ENCODE measurements at places on chromosomes 5 and 9.

DNA sequence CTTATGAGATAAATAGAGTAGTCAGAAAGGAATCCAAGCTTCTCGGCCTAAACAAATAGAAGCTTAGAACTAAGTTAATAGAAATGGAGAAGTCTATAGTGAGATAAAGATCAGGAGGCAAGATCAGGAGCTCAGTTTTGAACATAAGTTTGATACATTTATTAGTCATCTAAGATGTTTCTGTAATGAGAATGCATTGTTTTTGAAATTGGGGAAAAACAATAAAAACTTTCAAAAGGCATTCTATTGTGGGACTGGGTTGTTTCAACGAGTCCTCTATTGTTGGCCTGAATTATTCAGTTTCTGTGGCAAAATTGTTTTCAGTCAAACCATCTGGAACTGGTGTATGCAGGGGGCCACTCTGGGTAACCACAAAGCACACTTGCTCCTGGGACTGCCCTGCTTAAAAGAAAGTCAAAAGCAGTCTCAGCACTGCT is 181.0 kb upstream of the CLINT1 start:
- DNase-seq, result no peak

GRCh38 chr5:169809281-169809680 is 171.0 kb downstream of the INSYN2B start:
- no peak for DNase-seq

- no peak for DNase-seq
Observed at GRCh38 chr9:91491624-91492023, 68.0 kb upstream of the NFIL3 start.

GRCh38 chr9:134381671-134382516 is 55.6 kb downstream of the RXRA start:
- DNase-seq, result peak; percentile 52

DNA sequence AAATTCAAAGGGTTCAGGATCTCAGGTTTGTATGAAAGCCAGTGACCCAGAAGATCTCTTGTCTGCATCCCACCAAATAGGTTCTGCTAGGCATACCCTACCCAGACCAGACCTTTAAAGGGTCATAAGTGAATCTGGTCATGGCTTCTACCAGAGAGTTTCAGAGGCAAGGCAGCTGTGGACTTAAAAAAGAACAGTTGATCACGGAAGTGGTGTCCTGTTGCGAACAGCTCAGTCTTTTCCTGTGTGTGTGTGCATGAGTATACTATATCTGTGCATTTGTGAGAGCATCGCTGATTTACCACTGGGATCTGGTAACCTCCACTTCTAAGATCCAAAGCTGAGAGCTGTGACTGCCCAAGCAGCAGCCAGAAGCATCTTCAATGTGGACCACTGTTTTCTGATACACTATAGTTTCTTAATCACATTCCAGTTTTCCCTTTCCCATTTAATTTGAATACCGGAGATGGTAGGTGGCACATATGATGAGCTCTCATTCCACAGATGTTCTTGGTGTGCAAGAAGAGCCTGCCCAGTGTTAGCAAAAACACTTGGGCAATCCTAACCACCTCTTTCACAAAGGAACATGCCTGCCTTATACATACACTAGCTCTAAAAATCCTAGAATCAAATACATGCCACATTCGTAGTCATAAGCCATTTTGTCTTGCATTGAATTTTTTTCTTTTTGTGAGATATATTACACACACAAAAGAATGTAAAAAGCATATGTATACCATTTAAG is 36.2 kb upstream of the OR2S2 start:
- DNase-seq, result no peak

- peak; percentile 87 for DNase-seq
Observed at GRCh38 chr5:10441083-10441991, at the start of gene ROPN1L. ROPN1L (plus strand) TSS chr5:10441879; CDS start chr5:10442168, 289 bp downstream.

- DNase-seq, result no peak
Observed at GRCh38 chr5:3222924-3223323, 372.7 kb upstream of the IRX1 start.

DNA sequence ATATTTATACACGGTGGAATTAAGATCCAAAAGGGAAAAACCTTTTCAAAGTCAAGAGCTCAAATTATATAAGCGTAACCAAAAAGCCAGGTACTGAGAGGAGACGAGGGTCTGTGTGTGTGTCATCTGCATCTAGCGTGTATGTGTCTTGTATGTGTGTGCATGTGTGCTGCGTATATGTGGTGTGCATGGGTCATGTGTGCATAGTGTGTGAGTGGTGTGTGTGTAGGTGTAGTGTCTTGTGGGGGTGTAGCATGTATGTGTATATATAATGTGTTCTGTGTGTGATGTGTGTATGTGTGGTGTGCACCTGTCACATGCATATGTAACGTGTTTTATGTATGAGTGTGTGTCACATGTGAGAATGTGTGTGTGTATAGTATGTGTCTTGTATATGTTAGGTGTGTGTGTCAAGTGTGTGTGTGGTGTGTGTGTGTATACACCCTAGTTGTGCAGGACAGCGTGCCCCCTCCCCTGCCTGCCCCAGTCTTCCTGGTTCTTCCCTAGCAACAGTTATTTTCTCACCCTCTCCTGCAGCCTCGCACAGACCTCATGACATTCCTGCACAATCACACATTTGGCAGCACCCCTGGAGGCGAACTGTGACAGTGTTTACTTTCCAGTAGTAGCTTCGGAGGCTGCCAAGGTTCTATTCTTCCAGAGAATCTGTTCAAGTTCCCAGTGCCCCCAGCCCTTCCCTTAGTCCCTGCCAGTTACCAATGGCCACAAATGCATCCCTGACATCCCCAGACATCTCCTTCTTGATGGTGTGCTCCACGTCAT is 27.1 kb upstream of the TNIP1 start:
- no peak for DNase-seq

DNA sequence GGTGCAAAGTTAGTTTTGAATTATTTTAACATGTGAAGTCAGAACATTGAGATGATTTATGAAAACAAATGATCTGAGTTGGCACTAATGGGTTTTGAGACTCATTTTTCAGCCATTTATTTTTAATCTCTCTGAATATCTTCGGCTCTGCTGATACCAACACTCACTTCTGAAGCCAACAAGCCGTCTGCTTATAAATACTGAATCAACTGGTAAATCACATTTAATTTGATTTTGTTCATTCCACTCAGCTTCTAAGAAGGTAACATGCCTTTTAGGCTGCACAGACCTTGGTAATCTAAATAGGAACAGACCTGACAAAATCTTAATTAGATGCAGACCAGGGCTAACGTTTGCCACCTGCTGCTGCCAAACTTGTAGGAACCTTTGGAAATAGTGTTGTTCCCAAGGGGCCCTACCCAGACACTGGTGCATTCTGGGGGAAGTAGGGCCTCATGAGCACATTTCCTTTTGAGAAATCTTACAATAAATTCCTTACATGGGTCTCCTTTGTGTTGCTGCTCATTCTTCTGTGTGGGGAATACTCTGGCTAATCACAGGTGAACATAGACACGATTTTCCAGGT is 182.2 kb downstream of the KCTD16 start:
- no peak for DNase-seq

GRCh38 chr5:147479949-147480348 is 29.9 kb downstream of the DPYSL3 start:
- no peak for DNase-seq

GRCh38 chr9:86141843-86142242 is 42.5 kb upstream of the GOLM1 start:
- no peak for DNase-seq

- DNase-seq, result no peak
Observed at GRCh38 chr5:33401482-33402390, 39.0 kb upstream of the TARS1 start.

DNA sequence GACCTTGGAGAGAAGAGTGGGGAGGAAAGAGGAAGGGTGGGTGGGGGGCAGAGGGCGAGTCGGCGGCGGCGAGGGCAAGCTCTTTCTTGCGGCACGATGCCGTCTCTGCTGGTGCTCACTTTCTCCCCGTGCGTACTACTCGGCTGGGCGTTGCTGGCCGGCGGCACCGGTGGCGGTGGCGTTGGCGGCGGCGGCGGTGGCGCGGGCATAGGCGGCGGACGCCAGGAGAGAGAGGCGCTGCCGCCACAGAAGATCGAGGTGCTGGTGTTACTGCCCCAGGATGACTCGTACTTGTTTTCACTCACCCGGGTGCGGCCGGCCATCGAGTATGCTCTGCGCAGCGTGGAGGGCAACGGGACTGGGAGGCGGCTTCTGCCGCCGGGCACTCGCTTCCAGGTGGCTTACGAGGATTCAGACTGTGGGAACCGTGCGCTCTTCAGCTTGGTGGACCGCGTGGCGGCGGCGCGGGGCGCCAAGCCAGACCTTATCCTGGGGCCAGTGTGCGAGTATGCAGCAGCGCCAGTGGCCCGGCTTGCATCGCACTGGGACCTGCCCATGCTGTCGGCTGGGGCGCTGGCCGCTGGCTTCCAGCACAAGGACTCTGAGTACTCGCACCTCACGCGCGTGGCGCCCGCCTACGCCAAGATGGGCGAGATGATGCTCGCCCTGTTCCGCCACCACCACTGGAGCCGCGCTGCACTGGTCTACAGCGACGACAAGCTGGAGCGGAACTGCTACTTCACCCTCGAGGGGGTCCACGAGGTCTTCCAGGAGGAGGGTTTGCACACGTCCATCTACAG is 760 bp downstream of the NPR3 start:
- DNase-seq, result peak; percentile 28

- no peak for DNase-seq
Observed at GRCh38 chr5:35218981-35219380, 11.3 kb downstream of the PRLR start.

GRCh38 chr5:32387211-32387610 is 57.3 kb downstream of the ZFR start:
- no peak for DNase-seq

DNA sequence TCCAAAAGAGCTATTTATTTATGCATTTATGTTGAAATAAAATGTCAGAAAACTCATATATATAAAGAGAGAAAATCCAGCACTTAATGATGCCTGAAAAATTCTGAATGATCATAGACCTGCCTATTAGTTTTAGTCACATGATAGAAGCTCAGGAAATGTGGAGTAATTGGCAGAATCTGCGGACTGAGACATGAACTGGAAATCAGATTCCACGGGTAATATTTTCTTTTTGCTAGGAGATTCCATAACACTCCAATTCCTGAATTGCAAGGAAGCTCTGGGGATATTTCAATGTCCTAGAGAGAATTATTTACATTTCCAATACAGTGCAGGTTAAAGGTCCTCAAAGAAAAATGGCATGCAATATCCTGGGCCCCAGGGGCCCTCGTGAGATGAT is 778.8 kb downstream of the SEMA5A start:
- no peak for DNase-seq

GRCh38 chr5:72647806-72648205 is 140.6 kb upstream of the ZNF366 start:
- no peak for DNase-seq

GRCh38 chr9:2962471-2963172 is 118.7 kb upstream of the PUM3 start:
- DNase-seq, result no peak

DNA sequence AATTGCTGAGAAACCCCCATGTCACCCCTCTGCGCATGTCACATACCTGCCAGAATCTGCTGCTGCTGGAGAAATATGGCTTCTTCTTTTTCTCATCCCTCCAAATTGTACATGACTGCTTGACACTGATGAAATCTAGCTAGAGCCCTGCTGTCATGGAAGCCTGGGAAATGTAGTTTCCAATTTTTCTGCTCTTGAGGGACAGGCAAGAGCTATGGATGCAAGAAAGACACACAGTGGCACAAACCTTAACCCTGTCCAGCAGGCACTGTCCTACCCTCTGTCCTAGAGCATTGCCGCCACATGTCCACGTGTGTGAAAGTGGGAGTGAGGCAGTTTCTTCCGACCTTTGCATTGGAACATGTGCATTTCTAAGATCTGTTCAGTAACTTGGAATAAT is 255.5 kb upstream of the SEMA6A start:
- DNase-seq, result no peak

DNA sequence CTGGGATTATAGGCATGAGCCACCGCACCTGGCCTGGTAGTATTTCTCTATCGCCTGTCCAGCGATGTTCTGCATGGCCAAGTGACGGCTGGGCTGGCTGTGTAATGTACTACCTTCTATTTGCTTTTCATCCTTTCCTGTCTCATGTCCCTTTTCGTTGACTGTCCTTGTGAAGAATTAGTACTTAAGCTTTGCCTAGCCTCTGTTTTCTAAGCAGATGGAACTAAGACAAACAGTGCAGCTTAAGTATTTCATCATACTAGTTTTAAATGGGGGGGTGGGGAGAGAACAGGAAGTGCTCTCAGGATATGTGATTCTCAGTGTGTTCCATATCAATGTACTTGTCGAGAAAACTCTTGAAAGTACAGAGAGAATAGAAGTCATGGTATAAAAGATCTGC is 31.7 kb upstream of the CCL21 start:
- no peak for DNase-seq

- no peak for DNase-seq
Observed at GRCh38 chr9:108108852-108109448, 619.4 kb upstream of the KLF4 start.

DNA sequence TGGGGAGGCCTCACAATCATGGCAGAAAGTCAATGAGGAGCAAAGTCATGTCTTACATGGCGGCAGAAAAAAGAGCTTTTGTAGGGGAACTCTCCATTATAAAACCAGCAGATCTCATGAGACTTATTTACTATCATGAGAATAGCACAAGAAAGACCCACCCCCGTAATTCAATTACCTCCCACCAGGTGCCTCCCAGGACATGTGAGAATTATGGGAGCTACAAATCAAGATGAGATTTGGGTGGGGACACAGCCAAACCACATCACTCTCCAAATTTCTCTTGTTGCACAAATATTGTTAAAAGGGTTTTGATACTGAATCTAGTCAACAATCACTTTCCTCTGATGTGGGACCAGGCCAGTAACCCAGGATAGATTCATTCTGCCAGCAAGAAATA is 1176.1 kb downstream of the CDH9 start:
- no peak for DNase-seq

GRCh38 chr5:65108786-65109743 is 340.3 kb downstream of the CWC27 start:
- no peak for DNase-seq

GRCh38 chr9:75653750-75654149 is 236.7 kb upstream of the PCSK5 start:
- no peak for DNase-seq

GRCh38 chr9:102832814-102833213 is 162.3 kb upstream of the CYLC2 start:
- DNase-seq, result no peak

DNA sequence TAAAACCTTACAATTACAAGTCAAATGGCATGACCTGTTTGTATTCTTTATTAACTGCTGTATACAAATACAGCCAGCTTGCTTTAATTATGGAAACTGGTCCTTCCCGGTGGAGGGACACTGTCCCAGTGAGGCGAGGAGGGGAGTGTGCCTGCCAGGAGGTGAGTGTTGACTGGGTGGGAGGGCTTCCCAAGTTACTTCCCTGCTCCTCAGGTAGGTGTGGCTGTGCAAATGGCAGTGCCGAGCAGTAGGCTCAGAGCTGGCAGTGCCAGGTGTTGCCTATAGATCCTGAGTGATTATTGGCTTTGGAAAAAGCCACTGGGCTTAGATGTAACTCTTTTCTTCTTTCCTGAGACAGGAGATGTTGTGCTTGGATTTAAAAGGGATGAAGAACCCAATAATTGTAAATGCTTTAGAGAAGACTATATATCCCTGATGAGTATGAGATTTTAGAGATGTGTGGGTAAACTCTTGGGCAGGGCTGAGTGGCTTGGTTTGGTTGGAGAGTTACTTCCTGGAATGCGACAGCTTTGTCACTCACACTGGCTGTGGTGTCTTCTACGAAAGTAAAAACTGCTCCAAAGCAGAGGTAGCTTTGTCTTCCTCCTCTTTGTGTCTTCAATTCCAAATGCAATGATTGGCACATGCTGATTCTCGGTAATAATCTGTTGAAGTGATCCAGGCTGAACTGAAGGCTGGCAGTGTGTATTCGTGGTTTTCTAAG is 43.7 kb downstream of the GLRX start:
- DNase-seq, result no peak
